ENCODE measurements at places on chromosomes 4 and X. TPM values are rescaled to one million over a fixed set of nuclear protein-coding genes. Genes with fewer than 3 reads are reported as not detected.

Gene OTUD6A
- not detected for total RNA-seq

- DNase-seq, result no peak
These were observed 2.5 kb upstream of the PLP1 start for GRCh38 chrX:103774070-103774642.

Gene H2BW2
- total RNA-seq, result not detected

DNA sequence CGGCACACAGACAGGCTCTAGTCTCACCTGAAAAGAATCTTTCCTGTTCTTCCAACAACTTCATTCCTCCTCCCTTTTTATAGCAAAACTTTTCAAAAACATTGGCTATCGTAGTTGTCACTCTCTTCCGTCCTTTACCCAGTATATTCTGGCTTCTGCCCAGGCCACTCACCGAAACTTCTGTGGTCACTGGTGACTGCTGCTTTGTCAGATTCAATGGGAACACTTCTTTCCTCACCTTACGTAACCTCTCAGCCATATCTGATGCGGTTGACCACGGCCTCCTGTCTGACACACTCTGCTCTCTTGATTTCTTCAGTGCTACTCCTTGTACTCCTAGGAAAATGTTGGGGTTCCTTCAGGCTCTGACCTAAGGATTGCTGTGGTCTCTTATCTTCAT, 9.2 kb upstream of the RNF150 start:
- DNase-seq, result no peak

GRCh38 chr4:135015771-135016170, 814.2 kb upstream of the PABPC4L start:
- no peak for DNase-seq

DNA sequence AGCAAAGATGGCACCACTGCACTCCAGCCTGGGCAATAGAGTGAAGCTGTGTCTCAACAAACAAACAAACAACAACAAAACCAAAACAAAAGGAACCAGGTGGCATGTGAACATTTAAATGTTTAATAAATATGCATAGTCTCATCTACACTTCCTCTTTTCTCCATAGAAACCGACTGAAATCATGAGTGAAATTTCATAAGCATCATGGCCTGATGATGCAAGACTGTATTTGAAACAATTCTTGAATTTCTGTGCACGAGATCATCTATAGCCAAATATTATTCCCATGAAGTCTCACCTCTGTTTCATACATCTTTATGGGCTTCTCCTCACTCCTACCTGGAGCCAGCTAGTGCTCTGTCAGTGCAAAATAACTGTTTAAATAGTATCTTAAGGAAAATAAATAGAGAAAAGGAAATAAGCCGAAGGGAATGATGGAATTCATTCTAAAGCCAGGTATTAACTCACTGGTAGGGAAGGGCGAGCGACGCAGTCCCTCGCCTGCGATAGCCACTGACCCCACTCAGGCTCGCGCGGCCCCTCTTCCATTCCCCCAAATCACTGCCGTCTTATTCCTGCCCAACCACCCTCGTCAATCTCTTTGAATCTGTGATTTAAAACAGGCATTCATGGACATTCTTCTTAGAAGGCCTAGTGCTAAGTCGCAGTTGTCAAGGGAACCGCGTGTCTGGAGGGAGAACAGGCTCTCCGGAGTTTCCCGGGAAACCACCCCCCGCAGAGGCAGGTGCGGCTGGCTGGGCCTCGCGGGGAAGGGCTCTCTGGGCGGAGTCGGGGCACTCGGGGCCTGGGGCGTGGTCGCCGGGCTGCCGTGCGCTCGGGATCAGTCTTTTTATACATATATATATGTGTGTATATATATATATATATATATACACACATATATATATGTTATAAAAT, 52.4 kb upstream of the TRIM2 start:
- DNase-seq, result no peak

GRCh38 chr4:38560768-38561558, 103.0 kb upstream of the KLF3 start:
- peak; percentile 32 for DNase-seq

GRCh38 chrX:143306991-143307937, 210.0 kb downstream of the SPANXN3 start:
- DNase-seq, result no peak

Gene PABPC1L2A
- total RNA-seq, result not detected

Gene CXCL8
- total RNA-seq, result 0.52 TPM

- no peak for DNase-seq
These were observed 275.8 kb upstream of the IL1RAPL1 start for GRCh38 chrX:28311466-28311865.

GRCh38 chr4:119626420-119626819, 2.2 kb downstream of the PDE5A start:
- no peak for DNase-seq

GRCh38 chr4:19791422-19792123, 460.1 kb upstream of the SLIT2 start:
- no peak for DNase-seq

DNA sequence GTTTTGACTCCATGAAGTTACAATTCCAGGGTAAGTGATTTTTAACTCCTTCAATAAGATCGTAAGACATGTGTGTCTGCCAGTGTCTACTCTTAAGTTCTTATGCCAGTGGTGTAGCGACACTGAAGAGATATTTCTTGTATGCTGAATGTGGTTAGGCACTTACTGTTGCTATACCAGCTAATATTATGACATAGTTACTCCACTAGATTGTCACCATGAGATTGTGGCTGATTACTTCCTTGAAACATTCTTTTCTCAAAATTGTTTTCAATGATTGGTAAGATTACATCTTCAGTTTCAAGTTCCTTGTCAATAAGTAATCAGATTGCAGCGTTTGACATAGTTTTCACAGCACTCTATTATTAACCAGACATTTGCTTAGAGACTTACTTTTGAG, 60.6 kb upstream of the PAGE5 start:
- DNase-seq, result peak; percentile 47

Gene CCDC110
- not detected for total RNA-seq

GRCh38 chr4:128285085-128285997, 2.3 kb downstream of the PGRMC2 start:
- no peak for DNase-seq

Gene RNF175
- 2.1 TPM for total RNA-seq

Gene HDAC8
- total RNA-seq, result 21.7 TPM

Gene NEIL3
- total RNA-seq, result 5.0 TPM

DNA sequence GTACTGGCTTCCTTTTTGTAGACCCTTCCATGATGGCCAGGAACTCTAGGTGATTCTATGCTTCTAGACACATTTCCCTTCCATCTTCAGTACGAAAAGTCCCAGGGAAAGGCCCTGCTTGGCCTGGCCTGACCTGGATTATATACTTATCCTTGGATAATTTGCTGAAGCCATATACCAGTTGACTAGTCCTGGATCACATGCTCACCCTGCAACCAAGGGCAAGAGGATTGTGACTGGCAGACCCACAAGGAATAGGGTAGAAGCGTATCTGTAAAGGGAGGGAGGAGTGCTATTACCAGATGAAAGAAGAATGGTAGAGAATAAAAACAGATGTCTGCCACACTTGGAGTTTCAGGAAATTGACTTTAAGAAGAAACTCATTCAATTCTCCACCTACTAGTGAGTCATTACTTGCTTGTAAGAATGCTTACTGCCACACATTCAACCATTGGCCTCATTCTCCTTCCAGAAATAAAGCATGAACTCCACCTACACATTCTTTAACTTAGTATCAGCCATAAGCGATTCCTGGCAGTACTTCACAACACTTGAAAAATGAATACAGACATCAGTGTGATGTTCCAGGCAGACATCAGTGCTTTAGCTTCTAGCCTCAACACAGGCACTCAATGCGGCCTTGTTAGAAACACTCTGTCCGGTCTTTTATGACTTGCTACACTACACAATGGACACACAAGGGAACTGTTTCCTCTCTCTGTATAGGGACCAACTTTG, 141.8 kb downstream of the CBR4 start:
- DNase-seq, result no peak

DNA sequence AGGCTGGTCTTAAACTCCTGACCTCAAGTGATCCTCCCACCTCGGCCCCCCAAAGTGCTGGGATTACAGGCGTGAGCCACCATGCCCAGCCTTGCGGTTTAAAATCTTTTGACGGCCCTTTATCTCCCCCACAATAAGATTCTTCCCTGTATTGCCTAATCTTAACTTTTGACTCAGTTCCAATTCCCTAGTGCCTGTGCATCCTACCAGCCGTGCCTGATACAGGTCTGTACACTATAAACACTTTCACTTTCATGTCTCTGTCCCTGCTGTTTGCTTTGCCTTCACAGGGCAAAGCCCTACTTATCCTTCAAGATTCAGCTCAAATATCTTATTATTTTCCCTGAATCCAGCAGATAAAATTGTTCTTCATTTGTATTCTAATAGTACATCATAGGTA, 74.6 kb downstream of the WDR44 start:
- no peak for DNase-seq

GRCh38 chr4:3226944-3227343, 22.0 kb upstream of the MSANTD1 start:
- no peak for DNase-seq

DNA sequence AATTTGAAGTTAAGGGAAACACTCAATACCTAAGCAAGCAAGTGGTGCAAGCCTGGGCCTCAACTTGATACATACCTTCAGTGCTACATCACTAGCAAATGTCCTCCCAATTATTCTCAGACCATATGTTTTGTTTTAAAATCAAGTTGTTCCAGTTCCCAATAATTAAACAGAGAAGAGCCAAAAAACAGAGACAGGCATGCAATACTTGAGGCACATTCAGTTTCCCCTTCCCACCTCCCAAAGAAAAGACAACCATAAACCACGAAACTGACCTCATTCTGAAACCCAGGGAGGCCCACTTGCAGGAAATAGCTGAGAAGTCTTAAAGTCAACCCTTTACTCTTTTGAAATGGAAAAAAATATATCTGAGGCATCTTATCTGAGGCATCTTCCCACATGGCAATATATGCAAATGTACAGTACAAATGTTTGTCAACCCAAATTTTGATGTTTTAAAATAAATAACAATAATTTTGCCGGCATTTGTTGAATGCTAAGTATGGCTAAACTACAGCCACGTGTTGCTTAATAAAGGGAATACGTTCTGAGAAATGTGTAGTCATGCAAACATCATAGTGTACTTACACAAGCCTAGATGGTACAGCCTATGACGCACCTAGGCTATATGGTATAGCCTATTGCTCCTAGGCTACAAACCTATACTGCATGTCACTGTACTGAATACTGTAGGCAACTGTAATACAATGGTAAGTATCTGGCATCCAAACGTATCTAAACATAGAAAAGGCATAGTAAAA, 147.5 kb downstream of the TSPAN5 start:
- DNase-seq, result no peak

Gene RAB9B
- total RNA-seq, result 0.22 TPM

DNA sequence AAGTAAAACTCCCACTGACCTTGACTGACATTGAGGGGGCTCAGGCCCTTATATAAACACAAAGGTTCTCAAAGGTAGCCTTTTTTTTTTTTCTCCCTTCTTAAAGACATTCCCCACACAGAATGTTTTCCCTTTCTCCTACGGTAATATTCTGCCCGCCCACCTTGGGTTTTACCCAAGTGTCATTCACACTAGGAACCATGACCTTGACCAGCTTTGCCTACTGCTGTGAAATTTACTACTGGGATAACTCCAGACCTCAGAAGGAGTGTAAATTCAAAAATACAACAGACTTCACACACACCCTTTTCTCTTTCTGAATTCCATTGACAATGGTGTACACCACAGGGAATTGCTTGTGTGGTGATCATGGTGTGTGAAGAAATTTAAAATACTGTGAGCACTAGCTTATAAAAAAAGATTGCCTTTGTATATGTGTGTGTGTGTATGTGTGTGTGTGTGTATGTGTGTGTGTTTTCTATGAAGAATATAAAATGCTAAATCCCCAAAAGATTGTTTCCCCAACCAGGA, 589.5 kb upstream of the FTHL17 start:
- no peak for DNase-seq

Gene ZNF718
- 5.5 TPM for total RNA-seq

- DNase-seq, result no peak
These were observed 2.4 kb downstream of the HADH start for GRCh38 chr4:107991945-107992630.

GRCh38 chrX:2502120-2502667, 1.4 kb upstream of the DHRSX start:
- no peak for DNase-seq

Gene TTC29
- not detected for total RNA-seq

- DNase-seq, result no peak
These were observed 668 bp upstream of the TAPT1 start for GRCh38 chr4:16226816-16227461.

Gene GASK1B
- not detected for total RNA-seq

Gene VCX3B
- total RNA-seq, result not detected

GRCh38 chr4:141241986-141242385, 21.3 kb downstream of the ZNF330 start:
- DNase-seq, result no peak

GRCh38 chr4:81664079-81664478, 192.4 kb upstream of the RASGEF1B start:
- DNase-seq, result no peak

DNA sequence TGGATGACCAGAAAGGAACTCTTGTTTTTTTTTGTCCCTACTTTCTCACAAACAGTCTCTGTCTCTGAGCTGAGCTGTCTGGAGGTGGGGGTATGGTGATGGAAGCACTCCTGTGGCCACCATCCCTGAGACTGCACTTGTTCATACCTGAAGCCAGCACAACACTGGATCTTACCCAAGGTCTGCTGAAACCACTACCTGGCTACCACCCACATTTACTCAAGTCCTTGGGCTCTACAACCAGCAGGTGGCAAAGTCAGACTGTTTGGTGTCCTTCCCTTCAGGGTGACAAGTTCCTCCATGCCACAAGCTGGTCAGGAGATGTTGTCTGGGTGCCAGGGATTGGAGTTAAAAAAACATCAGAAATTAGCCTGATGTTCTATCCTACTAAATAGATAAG, 89.7 kb downstream of the NEXMIF start:
- DNase-seq, result no peak

- peak; percentile 28 for DNase-seq
These were observed 38.5 kb upstream of the SMIM10L2A start for GRCh38 chrX:135383249-135383648.

Gene WAS
- total RNA-seq, result 101 TPM

GRCh38 chr4:123806056-123806455, 409.5 kb downstream of the SPRY1 start:
- no peak for DNase-seq
